ENCODE measurements at places on chromosomes 6 and 20. TPM values are rescaled to one million over a fixed set of nuclear protein-coding genes. Genes with fewer than 3 reads are reported as not detected.

The BTN1A1 gene
- not detected for total RNA-seq

The LINC00237 gene
- total RNA-seq: not detected

The MTG2 gene
- total RNA-seq: 23.6 TPM

The ELOVL4 gene
- total RNA-seq: 7.0 TPM

The C6orf58 gene
- total RNA-seq: not detected

The PFDN4 gene
- 74.6 TPM for total RNA-seq

The RIMS1 gene
- total RNA-seq: 0.08 TPM

The NOTCH4 gene
- total RNA-seq: 0.08 TPM

The PDYN gene
- total RNA-seq: not detected

The PHF20 gene
- 21.2 TPM for total RNA-seq

The SOBP gene
- total RNA-seq: 0.19 TPM

The SPACA1 gene
- not detected for total RNA-seq

The NOX3 gene
- not detected for total RNA-seq

The KCNK5 gene
- not detected for total RNA-seq

The LGSN gene
- total RNA-seq: not detected

The PCNA gene
- total RNA-seq: 237 TPM

The JPH2 gene
- total RNA-seq: 1.3 TPM

The MAPK13 gene
- 45.2 TPM for total RNA-seq

The MDFI gene
- total RNA-seq: 415 TPM

The MLIP gene
- total RNA-seq: not detected

The ZSCAN23 gene
- total RNA-seq: 0.87 TPM

The SNAP25 gene
- not detected for total RNA-seq

The POM121L2 gene
- not detected for total RNA-seq

The E2F1 gene
- total RNA-seq: 3.2 TPM

The MYB gene
- total RNA-seq: not detected

Measured in hair follicular keratinocyte (primary cell).